NCI-H1930 (cell line): ENCODE measurements at places on chromosomes 3 and 15.

DNA sequence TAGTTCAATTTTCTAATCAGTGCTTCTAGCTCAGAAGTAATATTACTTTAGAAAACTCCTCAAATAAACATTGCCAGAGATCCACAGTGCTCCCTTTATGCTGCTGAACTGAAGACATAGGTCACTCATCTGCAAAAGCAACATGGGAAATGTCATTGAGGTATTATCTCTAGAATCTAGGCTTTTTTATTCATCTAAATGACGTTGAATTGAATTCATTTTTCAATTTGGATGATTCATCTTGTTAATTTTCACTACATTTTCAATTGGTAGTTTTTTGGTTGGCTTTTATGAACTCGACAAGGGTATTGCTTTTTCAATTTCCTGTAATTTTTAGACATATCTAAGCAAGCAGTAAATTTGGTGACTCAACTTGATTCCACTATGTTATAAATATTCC, 275.4 kb downstream of the NFKBIZ start:
- DNase-seq = no peak

GRCh38 chr3:40043444-40043755, 234.0 kb downstream of the MYRIP start:
- no peak for DNase-seq

- DNase-seq = no peak
Observed at GRCh38 chr3:23778446-23778845, 27.3 kb upstream of the UBE2E1 start.

GRCh38 chr15:40349163-40349562, 1.7 kb upstream of the PHGR1 start:
- no peak for DNase-seq

DNA sequence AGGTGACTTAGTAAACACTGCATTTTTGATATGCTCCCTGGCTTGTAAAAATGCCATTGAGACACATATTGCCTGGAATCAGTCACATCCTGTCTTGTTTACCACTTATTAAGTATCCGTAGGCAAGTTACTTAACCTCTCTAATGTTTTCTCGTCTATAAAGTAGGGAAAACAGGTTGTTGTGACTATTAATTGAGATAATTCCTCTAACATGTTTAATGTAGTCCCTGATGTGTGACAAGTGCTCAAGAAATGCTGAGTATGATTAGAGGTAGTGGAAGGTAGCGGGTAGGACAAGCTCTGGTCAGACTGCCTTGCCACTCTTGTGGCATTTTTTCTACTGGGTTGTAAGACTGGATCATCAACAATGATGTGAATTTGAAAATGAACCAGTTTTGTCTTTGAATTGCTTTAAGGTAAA, 54.1 kb downstream of the NFKBIZ start:
- DNase-seq = no peak

- no peak for DNase-seq
Observed at GRCh38 chr3:15354485-15354884, 22.1 kb upstream of the SH3BP5 start.
